ENCODE measurements at places on chromosomes 1 and 21.

DNA sequence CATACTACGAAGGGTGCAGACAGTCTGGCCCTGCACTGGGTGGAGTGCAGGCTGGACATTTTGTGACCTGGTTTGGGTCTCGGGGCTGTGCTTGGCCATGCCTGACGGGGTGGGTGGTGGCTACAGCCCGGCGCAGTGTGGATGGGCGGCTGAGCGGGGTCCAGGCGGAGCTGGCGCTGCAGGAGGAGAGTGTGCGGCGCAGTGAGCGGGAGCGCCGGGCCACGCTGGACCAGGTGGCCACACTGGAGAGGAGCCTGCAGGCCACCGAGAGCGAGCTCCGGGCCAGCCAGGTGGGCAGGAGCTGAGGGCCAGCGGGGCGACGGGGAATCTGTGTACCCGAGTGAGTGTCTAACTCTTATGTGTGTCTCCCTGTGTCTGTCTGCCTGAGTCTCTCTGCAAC is 14.1 kb downstream of the MFAP2 start:
- DNase-seq, result no peak

GRCh38 chr1:156386134-156386901 is 17.3 kb downstream of the RHBG start:
- DNase-seq, result no peak

- no peak for DNase-seq
Measured at GRCh38 chr1:156429313-156430060, 60.5 kb downstream of the RHBG start.

- DNase-seq, result peak; percentile 59
Measured at GRCh38 chr21:35086357-35086756, 37.3 kb upstream of the RUNX1 start.

- DNase-seq, result no peak
Measured at GRCh38 chr21:39972471-39972870, 105.2 kb downstream of the PCP4 start.

- DNase-seq, result no peak
Measured at GRCh38 chr1:56478734-56479133, 100.6 kb downstream of the PLPP3 start.

- DNase-seq, result peak; percentile 64
Measured at GRCh38 chr1:28313702-28314546, 14.9 kb upstream of the MED18 start.

GRCh38 chr1:31155216-31155806 is 84.4 kb downstream of the NKAIN1 start:
- DNase-seq, result peak; percentile 77

DNA sequence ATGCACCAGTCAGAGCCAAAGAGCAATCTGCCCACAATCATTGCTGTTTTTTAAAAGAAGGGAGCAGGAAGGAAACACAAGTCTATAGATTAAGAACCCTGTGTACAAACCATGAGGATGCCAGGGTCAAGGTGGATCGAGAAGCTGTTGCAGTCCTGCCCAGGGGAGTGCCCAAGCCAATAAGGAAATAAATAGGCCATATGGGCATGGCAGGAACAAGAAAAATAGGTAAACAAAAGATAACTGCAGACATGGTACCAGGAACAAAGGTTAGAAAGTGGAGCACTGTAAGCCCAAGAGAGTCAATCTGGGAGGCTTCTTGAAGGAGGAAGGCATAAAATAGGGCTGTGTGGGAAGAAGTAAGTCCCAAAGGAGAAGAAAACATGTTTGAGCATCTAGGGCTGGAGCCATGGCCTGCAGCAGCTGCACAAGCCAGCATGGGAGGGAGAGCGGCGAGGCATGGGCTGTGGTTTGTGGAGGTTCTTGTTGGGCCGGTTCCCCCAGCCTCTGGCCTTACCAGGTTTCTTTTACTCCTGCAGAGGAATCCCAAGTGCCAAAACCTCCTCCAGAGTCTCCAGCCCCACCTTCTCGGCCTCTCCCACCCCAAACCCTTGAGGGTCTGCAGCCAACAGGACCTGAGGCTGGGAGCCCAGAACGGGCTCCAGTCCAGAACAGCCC is 13.6 kb downstream of the INAVA start:
- no peak for DNase-seq

GRCh38 chr1:35901235-35901634 is 18.2 kb downstream of the AGO1 start:
- no peak for DNase-seq

GRCh38 chr1:4741876-4742423 is 87.5 kb downstream of the AJAP1 start:
- no peak for DNase-seq

DNA sequence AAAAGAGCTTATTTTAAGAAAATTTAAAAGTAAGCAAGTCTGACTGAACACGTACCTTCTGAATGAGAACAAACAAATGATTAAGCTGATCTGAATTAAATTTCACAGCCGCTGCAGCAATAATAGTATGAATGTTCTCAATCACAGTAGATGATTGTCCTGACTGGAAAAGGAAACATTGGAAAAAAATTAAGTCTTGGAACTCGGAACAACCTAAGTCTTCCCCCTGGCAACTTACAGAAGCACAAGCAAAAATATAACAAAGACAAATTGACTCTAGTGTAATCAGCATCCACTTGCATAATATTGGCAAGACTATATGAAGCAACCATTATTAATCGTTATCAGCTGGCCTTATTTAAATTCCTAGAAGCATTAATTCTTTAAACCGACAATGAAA is 60.5 kb downstream of the USP24 start:
- DNase-seq, result no peak

Data from HCEC 1CT (cell line).